G401 (cell line): ENCODE measurements at places on chromosomes 12 and 14. TPM values are rescaled to one million over a fixed set of nuclear protein-coding genes. Genes with fewer than 3 reads are reported as not detected.

Gene RASAL1
- 3.1 and 3.3 TPM in 2 replicates for total RNA-seq

- DNase-seq, result no peak
These were observed 373.3 kb downstream of the PRKD1 start for GRCh38 chr14:29554335-29554734.

GRCh38 chr12:9365296-9365695 lies 157.1 kb upstream of the PZP start:
- no peak for DNase-seq

DNA sequence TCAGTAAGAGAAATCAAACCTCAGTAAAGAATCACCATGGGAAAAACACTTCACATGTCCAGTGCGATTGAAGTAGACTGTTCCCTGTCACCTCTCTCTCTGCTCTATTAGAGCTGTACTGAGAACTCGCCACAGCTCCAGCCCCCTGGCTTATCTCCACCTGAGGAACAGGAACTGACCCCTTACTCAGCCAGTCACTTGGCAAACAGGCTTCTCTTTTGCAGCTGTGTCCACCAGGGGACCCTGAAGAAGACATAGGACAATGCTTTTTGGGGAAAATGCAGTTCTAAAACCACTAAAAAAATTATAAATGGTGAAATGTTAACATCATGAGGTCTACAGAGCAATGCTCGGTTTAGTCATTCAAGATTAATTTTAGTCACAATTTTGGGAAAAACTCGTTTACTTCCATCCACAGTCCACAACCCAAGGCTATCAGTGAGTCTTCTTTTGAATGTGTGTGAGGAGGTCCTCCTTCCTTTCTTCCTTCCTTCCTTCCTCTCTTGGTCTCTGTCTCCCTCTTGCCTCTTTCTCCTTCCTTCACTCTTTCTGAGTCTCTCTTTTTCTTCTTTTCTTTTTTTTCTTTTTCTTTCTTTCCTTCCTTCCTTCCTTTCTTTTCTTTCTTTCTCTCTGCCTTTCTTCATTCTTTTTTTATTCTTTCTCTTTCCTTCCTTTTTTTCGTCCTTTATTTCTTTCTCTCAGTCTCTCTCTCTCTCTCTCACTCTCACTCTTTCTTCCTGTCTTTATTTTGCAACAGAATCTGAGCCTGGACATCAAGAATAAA lies 1189.5 kb upstream of the TMEM132C start:
- DNase-seq, result no peak

DNA sequence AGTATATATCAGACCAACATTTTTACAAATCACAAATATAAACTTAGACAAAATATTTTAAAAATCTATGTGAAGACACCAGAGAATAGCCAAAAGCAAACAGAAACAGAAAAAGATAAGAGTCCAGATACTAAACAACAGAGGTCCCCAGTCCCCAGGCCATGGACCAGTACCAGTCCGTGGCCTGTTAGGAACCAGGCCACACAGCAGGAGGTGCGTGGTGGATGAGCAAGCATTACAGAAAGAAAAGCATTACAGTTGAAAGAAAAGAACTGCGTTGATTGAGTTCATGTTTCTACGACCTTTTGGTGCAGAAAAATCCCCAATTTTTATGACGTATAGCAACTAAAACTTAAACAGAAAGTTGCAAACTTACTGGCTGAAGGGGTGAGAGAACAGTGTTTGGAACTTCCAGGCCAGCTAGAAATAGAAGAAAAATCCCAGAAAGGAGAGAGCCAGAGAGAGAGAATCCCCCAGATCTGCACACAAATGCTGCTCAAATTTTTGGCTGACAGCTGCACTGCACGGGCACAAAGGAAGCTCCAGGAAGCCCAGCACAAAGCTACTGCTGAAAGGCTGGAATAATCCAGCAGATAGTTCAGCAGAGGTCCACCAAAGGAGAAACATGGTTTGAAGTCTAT lies 159.6 kb upstream of the C14orf180 start:
- DNase-seq, result no peak

GRCh38 chr14:33699300-33699983 lies 251.4 kb downstream of the EGLN3 start:
- DNase-seq, result peak; percentile 22

GRCh38 chr12:104486943-104487819 lies 30.4 kb downstream of the CHST11 start:
- DNase-seq, result no peak

- DNase-seq, result no peak
These were observed 105.9 kb downstream of the PLXNC1 start for GRCh38 chr12:94254270-94254669.

DNA sequence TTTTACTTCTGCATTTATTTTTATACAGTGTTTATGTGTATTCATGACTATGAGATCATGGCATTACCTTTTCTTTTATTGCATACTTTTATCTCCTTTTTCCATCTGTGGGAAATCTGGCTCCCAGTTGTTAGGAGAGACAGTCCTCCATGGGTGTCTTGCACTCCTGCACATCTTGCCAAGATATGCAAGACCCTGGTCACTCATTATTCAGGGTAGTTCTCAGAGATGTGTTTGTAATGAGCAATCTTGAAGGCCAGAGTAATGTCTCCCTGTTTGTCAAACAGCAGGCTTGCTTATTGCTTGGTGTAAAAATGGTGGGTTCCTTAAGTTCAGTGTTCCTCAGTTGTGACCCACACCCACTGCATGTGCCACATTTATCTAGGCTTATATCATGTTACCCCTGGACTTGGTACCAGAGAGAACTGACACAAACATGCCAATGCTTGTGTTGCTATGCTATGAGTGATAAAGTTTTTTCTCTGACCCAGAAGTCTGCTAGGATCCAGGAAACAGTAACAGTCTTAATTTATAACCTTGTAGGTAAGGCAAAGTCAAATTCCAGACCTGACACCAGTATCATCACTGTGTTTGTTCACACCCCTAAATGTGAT lies 36.8 kb downstream of the PPHLN1 start:
- no peak for DNase-seq

- no peak for DNase-seq
These were observed 313.4 kb downstream of the ETNK1 start for GRCh38 chr12:22938323-22938722.

Gene CLEC7A
- total RNA-seq, result not detected in 2 replicates

Gene TMEM233
- total RNA-seq, result not detected in 2 replicates

Gene GYS2
- total RNA-seq, result not detected in 2 replicates

GRCh38 chr14:83733670-83734069 lies 1796.3 kb upstream of the FLRT2 start:
- no peak for DNase-seq

GRCh38 chr12:20122274-20122673 lies 246.1 kb upstream of the PDE3A start:
- DNase-seq, result no peak

- no peak for DNase-seq
These were observed 33.2 kb downstream of the HSPB8 start for GRCh38 chr12:119211884-119212283.

- DNase-seq, result no peak
These were observed 214.2 kb downstream of the CACNA1C start for GRCh38 chr12:2266666-2267620.

DNA sequence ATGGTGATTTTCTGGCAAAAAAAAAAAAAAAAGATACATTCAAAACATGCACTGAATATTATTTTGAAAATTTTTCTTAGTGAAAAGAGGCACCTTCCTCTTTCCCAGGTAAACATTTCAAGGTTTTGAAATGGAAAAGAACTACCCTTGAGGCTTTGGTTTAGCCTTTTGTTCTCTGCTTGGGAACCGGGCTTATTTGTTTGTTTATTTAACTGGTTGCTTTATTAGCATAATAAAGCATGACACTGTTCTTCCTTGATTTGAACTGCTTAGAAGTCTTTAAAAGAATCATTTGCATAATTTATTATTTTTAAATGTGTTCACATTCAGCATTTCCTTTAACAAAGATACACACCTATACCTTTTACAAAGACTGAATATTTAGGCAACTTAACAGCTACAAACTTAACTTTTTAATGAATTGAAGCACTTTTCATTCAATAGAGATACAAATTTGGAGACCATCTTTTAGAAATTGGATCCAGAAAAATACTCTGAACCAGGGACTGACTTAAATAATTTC lies 174.5 kb downstream of the FBXL14 start:
- DNase-seq, result no peak

Gene TBC1D30
- total RNA-seq, result 11.4 and 16.0 TPM in 2 replicates

Gene CLMN
- total RNA-seq, result not detected in 2 replicates

DNA sequence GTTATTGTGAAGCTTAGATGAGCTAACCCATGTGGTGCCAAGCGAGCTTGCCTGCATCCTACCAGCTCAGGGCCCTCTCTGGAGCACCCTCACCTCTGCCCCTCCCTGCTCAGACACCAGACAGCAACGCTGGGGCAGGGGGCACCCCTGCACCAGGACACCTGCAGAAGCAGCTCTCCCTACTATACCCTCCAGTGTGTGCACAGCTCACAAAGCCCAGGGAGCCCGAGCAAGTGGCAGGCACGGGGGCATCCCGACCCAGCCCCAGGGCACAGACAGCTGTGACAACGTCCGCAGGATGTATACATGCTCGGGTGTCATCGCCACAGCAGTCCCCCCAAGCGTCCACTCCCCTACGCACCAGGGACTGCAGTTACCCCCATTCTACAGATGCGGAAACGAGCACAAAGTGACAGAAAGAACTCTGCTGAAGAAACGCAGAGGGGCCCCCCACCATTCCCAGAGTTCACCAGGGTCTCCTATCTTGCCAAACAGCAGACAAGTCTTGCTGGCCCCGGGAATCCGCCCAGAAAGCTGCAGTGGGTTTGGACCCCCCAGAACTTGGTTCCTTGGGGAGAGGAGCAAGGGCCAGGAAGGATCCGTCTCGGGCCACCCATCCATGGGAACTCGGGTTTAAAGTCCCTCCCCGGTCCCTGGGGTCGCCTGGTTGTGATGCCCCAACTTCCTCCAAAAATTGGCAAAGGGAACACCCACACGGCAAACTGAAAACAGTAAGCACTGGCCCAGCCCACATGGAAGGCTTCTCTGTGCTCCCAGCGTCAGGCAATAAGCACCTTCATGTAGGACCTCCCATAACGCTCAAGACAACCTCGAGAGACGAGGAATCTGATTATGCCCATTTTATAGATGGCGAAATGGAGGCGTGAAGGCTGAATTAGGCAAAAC lies 12.0 kb downstream of the NCOR2 start:
- no peak for DNase-seq

DNA sequence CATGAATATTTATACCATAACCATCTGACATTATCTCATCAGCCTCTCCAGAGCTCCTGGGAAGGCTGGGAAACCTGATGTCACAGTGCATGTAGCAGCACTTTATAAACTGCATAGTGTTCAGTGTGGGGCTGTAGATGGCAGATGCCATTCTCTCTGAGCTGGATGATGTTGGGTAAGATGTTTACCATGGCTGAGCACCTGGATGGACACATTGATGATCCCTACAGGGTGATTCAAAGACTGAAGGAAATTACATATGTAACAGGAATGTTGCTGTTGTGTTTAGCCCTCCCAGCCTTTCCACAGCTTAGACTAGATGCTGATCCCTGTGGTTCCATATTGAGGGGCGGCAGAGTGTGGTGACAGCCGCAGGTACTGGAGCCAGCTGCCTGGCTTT lies 37.4 kb downstream of the IFT43 start:
- no peak for DNase-seq

- DNase-seq, result no peak
These were observed at the start of gene PAH for GRCh38 chr12:102917026-102917787. Gene PAH, minus strand, starts transcription at chr12:102917244. Its CDS starts 114 bp downstream, at chr12:102917130.

DNA sequence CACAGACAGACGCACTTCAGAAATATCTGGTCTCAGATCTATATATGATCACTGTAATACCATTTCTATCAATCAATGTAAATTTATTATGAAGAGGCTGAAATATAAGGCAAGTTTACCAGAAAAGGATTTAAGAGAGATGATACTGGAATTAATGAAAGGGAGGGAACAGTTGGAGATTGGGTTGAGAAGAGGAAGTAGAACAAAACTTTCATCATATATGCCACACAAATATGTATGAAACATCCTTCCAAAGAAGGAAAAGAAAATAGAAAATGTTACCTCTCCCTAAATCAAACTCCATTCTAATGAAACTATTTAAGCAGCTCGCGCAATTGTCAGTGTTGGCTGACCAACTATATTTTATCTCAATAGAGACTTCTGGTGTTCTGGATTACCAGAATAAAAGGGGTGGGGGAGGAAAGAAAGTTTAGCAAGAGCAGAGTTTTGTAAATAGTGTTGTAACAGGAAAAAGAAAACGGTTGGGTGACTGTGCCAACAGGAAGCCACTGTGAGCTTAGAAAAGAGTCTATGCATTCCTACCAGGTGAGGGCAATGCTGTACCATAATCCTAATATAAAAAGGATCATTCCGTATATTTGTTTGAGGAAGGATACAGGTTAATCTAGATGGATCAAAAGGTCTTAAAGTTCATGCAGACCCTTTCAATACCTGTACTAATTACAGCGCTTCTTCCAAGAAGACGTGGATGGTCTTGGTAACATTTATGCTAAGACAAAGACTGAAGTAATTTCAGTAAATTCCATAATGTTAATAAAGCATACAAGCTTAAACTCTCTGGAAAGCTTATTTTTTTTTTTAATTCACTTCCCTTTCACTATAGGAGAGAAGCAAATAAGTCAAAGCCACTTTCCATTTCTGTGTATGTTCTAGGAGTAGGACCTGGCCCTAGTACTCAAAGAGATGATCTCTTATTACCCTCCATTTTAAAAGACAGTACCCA lies 14.5 kb upstream of the LLPH start:
- DNase-seq, result no peak

- no peak for DNase-seq
These were observed 336.7 kb downstream of the ADGRD1 start for GRCh38 chr12:131290255-131290959.

GRCh38 chr14:106551265-106551664 lies 1024.9 kb downstream of the TMEM121 start:
- DNase-seq, result no peak

- DNase-seq, result no peak
These were observed 454.5 kb downstream of the BCAT1 start for GRCh38 chr12:24494401-24494800.

Gene ITGB7
- total RNA-seq, result 0.41 and 0.49 TPM in 2 replicates

Gene DHRS2
- 0.61 and 3.7 TPM in 2 replicates for total RNA-seq

DNA sequence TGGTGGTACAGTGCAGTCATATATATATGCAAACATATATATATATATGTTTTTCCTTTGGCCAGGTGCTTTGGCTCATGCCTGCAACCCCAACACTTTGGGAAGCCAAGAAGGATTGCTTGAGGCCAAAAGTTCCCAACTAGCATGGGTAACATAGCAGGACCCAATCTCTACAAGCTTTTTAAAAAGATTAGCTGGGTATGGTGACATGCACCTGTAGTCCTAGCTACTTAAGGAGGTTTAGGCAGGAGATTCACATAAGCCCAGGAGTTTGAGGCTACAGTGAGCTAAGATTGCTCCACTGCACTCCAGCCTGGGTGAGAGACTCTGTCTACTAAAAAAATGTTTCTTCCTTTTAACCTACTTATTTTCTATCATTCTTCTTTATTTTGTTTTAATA lies 10.2 kb downstream of the PZP start:
- DNase-seq, result no peak

- peak; percentile 37 for DNase-seq
These were observed 76.9 kb downstream of the VRK1 start for GRCh38 chr14:96874127-96874526.

GRCh38 chr14:88468406-88468805 lies 82.9 kb downstream of the SPATA7 start:
- DNase-seq, result no peak
